ENCODE measurements at places on chromosomes 7 and 10. TPM values are rescaled to one million over a fixed set of nuclear protein-coding genes. Genes with fewer than 3 reads are reported as not detected.

GIMAP7 gene
- total RNA-seq, result 108 TPM

GHRHR gene
- total RNA-seq, result not detected

SEMA4G gene
- 1.5 TPM for total RNA-seq

SNX13 gene
- 27.8 TPM for total RNA-seq

SPAM1 gene
- not detected for total RNA-seq

NACAD gene
- total RNA-seq, result 0.39 TPM

FXYD4 gene
- not detected for total RNA-seq

CPN1 gene
- total RNA-seq, result not detected

CAV2 gene
- 155 TPM for total RNA-seq

AZGP1 gene
- not detected for total RNA-seq

PON1 gene
- not detected for total RNA-seq

CALCR gene
- total RNA-seq, result not detected

SEMA3D gene
- 9.4 TPM for total RNA-seq

MMRN2 gene
- 82.2 TPM for total RNA-seq

WEE2 gene
- total RNA-seq, result 0.13 TPM

OR2A1 gene
- total RNA-seq, result under 0.01 TPM

FGFR2 gene
- total RNA-seq, result 0.13 TPM

STRA8 gene
- total RNA-seq, result not detected

DIP2C gene
- 13.4 TPM for total RNA-seq

CALHM1 gene
- not detected for total RNA-seq

CXCL12 gene
- 0.77 TPM for total RNA-seq
